Stimulated activated CD4-positive, alpha-beta T cell treated with anti-CD3 and anti-CD28 coated beads, Interleukin-4, amount 100 ng/mL, for 1 hour (primary cell): ENCODE measurements at places on chromosomes 13 and 19.

- no peak for DNase-seq
These were observed 174.5 kb downstream of the KCTD12 start for GRCh38 chr13:76711550-76712182.

DNA sequence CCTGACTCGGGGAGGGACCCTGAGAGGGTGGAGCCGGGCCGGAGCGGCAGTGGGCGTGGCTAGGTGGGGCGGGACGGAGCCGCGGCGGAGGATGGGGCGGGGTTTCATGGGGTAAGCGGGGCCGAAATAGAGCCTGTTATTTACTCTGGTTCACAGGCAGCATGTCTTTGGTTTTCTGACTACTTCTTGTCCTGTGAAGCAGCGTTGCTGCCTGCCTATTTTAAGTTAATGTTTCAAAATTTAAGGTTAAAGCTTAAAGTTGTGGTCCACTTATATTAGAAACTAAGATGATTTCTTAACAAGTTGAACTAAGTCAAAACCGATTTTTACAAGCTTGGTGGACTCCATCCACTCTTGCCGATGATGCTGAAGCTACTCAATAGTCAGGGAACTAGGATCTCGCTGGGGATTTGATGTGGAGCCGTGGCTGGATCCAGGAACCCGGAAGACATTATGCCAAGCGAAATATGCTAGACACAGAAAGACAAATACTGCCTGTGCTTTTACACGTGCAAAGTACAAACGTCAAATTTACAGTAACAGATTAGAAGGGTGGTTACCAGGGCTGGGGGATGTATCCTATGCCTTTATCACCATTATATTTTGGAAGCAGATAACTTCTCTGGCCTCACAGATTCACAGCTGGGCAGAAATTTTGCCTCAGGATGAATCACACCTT is 433 bp upstream of the ZNF616 start:
- no peak for DNase-seq

DNA sequence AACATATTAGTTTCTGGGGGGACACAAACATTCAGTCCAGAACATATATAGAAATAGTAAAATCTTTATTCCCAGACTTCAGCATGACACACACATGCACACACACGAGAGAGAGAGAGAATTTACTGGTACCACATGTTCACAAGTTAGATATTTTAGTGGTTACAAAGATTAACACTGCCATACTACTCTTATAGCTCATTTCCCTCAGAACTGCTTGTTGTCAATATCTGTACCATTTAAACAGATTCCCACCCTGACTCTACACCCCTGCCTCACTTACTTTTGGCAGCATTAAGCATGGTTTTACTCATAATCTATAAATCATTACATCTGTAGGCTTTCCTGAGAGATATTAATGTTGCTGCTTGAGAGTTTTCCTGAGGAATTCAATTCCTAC is 524.7 kb upstream of the HTR2A start:
- no peak for DNase-seq

DNA sequence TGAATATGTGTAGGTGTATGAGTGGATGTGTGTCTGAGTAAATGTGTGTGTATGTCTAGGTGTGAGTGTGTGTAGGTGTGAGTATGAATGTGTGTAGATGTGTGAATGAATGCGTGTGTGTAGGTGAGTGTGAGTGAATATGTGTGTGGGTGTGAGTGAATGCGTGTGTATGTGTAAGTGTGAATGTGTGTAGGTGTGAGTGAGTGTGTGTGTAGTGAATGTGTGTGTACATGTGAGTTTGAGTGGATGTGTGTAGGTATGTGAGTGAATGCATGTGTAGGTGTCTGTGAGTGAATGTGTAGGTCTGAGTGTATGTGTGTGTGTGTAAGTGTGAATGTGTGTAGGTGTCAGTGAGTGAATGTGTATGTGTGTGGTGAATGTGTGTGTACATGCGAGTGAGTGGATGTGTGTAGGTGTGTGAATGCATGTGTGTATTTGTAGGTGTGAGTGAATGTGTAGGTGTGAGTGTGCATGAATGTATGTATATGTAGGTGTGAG is 201.0 kb upstream of the ZNF536 start:
- DNase-seq = no peak

DNA sequence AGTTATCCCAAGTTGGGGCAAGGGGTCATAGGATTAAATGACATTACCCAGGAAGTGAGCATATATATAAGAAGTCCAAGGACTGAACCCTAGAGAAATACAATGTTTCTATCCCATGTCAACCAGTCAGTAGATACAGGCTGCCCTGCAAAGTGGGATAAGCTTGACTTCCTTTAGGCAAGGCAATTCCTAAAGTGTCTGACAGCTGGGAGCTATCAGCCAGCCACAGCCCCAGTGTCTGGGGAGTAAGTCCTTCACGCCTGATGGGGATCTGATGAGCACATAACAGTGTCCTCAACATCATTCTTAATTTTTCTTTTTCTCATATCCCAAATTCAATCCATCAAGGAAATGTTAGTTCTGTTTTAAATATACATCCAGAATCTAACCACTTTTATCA is 54.1 kb downstream of the DNAJC15 start:
- DNase-seq = no peak
